ENCODE measurements at places on chromosomes 2 and 18.

DNA sequence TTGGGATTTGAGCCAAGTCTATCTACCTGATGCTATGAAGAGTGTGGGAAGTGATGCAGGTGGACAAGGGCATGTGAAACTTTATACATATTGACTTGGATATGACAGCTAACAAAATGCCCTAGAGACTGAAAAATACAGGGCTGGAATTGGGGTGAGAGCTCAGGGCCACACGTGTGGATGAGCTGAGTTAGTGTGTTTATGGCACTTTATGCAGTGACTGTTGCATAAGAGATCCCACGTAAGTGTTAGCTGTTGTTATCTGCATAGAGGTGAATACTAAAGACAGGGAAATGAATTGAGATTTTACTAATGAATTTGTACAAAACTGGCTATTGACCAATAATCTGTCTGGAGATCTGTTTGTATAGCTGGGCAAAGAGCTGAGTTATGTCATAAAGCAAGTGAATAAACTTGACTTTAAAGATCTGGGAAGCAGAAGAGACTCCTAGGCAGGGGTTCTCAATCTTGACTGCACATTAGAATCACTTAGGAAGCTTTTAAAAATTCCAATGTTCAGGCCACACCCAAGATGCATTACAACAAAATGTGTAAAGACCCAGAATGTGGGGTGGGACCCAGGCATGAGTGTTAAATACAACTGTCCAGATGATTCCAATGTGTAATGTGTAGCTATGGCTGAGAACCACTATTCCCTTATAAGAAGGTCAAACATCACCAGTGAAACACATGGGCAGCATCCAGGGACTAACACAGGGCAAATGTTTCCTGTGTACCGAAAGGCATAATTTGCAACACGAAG lies 74.2 kb upstream of the STK17B start:
- no peak for DNase-seq

DNA sequence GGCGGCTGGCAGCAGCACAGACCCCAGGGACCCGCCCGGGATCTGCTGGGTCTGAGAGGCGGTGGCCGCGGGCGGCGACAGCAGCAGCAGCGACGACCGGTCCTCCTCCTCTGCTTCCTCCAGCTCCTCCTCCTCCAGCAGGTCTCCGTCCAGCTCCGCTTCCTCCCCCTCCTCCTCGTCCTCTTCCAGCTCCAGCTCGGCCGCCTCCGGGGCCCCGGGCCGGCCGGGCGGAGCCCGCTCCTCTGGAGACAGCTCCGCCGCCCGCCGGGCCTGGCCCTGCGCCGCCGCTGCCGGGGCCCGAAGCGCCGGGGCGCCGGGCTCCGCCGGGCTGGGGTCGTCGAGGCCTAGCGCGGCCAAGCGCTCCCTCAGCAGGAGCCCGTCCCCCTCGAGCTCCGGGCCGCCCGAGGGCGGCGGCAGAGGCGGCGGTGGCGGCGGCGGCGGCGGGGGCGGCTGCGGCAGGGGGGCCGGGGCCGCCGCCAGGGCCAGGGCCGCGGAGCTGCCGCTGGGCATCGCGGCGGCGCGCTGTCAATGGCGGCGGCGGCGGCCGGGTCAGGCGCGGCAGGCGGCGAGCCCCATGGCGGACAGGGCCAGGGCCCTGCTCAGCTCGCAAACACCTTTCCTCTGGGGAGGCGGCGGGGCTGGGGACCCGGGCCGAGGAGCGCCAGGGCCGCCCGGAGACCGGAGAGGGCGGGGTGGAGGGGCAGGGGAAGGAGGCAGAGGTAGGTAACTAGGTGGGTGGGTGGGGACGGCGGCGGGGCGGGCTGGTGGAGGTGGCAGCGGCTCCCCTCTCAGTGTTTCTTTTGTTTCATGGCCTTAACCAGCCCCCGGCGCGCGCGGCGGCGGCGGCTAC lies 445 bp downstream of the MEX3C start:
- no peak for DNase-seq

- no peak for DNase-seq
Measured at GRCh38 chr18:59736061-59736460, 38.8 kb upstream of the CCBE1 start.

DNA sequence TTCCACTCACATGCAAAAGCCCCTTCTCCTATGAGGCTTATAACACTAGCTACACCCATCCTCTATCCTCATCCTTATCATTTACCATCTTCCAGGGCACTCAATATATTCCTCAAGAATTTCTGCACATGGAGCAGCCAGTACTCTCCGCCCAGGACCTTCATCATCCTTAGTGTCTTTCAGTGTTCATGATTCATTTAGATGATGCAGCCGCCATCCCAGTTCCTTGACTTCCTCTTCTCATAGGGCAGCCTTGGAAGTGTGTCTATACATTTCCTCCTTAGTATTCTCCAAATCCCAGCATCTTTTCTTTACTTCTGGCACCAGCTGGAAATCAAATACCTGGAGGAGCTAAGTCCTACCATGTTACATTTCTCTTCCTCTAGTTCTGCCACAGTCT lies 3.0 kb upstream of the ITSN2 start:
- DNase-seq: no peak

DNA sequence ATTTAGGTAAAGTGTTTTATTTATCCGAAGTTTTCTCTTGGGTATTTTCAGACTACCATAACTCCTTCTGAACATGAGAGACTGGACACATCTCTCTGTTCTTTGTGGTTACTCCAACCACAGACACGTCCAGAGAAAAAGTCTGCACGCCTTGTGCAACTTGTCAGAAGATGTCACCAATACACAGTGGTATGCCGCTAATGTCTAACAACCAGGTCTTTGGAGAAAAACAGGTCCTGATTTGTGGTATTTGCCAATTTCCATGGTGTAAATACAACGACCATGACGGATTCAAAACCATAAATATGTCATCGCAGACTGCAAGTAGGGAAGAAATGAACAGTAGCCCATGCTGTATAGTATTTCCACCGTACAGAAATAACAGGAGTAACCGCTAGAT lies 620.6 kb upstream of the ID2 start:
- DNase-seq: no peak

DNA sequence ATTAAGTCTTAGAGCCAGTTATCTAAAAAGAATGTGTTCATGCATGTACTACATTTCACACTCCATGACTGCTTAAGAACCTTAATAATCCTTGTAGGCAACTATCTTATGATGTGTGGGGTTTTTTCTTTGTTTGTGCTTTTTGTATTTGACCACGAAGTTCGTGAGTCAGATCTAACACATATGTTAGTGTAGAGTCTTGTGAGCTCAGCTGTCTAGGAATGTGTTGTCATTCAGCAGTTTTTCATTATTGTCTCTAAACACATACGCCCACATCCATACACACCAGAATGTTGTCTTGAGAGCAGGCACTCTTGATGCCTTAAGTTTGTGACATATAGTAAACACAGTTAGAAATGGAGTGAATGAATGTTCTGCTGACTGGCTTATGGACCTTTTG lies 38.4 kb downstream of the CAB39 start:
- DNase-seq: no peak

GRCh38 chr18:37403788-37404187 lies 161.8 kb downstream of the CELF4 start:
- no peak for DNase-seq

DNA sequence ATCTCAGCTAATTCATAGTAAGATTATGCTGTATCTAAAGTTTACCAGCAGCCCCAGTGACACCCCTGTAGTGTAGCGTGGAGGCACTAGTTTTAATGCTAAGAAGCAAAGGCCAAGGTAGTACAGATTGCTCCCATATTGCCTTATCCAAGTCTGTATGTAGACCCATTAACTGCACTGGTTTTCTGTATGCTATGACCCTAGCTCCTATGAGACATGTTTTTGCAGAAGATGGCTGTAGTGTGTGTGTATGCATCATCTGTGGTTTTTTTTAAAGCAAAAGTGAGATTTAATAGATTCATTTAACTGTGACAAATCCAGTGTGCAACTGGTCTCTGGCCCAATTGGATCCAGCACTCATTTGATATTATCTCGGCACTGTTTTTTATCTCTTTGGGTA lies 86.5 kb downstream of the HAUS1 start:
- no peak for DNase-seq
